ENCODE measurements at places on chromosomes 13 and 19.

DNA sequence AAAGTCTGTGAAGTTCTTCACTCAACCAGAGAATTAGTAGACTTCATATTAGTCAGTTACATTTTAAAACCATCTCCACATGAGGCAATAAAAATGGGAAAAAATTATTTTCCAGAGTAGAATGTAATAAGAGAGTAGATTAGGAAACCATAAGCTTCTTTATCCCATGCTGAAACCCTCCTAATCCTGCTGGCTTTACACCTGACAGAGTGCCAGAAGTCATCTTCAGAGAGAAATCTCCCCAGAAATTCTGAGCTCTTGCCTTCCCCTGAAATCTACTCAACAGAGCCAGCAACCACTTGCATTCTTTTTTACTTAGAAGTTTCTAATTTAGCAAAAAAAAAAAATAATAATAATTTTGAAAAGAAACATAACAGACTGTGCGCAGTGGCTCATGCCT, 279.9 kb downstream of the NHLRC3 start:
- no peak for DNase-seq

DNA sequence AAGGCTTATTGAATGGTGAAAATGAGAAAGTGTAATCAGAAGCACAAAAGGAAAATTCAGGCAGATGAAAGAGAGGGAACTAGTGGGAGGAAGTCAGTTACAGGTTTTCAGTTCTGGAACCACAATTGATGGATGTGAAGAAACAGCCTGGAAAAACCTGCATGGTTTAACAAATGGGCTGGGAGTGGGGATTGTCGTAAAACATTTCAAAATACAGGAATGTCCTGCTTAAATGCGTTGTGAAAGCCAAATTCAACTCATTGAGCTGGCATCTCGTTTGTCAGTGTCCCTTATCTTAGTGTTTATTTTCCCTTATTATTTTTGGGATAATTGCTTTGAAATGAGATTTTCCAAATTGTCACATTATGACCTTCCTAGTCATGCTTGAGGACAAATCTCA, 106.5 kb upstream of the RFC3 start:
- no peak for DNase-seq

GRCh38 chr19:50513746-50514345, at the start of gene ASPDH:
Gene ASPDH (minus strand): TSS chr19:50513913. CDS start chr19:50513823, 90 bp downstream.
- no peak for DNase-seq

DNA sequence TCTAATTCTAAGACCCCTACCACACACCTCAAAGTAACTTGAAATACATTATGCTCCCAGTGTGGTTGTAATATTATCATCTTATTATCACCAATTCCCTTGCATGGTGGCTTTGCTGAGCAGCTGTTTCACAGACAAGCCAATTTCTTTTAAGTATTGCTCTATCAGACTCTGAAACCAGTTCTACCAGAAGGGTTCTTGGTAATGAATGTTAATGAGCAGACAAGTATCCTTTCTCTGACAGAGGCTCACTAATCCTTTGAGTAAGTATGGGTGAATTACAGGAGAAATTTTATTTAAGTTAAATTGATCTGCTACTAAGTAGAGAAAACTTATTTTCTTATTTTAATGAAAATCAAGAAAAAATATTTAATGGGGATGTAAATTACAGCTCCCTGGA, 326.0 kb downstream of the GPC6 start:
- no peak for DNase-seq

GRCh38 chr13:38952827-38953226, 37.8 kb downstream of the STOML3 start:
- DNase-seq: no peak

- peak; percentile 55 for DNase-seq
Observed at GRCh38 chr19:47447470-47448359, 24.0 kb downstream of the SLC8A2 start.

- no peak for DNase-seq
Observed at GRCh38 chr13:30415430-30416030, 6.8 kb upstream of the UBE2L5 start.

DNA sequence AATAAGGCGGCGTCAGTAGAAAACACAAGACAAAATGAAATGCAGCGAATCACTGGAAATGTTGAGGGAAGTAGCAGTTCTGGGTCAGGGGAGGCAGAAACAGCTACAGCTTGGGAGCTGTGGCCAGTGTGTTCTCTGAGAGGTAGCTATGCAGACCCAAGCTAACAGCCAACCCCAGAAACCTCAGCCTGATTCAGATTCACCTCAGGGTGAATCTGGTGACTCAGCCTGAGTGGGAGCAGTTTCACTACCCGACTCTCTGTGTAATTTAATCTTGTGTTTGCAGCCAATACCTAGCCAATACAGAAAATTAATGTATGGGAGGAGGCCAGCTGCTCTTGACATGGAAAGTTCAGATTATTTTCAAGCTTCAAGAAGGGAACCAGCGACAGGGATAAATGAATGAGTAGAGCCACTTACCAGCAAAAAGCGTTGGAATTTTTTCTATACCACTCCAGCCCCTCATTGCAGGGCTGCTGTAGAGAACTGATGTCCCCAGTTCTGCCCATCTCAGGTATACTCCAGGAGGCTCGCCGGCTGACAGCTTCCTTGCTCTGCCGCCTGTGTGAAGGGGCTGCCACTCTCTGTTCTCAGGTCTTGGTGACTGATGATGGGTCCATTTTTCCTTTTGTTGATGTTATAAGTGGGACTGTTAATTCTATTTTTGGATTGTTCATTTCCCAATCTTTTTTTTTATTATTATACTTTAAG, 8.9 kb downstream of the IGFL3 start:
- peak; percentile 7 for DNase-seq

- peak; percentile 44 for DNase-seq
Observed at GRCh38 chr13:33228648-33229445, 56.7 kb downstream of the STARD13 start.

- peak; percentile 75 for DNase-seq
Observed at GRCh38 chr19:39843919-39844793, 2.0 kb downstream of the FBL start.

DNA sequence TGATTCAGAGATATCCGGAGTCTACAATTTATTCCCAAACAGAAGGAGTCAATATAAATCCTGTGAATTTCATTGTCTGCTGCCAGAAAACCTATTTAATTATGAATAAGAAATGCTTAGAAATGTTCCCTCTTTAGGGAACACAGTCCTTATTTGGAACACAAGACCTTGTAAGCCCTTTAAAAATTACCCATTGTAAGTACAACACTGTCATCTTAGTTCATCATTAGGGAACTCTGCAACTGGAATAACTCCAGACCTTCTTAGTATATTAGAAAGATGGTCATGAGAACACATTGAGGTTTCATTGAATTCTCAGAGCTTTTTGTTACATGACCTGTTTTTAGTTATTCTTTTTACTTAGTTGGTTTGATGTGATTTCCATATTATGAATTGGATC, 548.5 kb upstream of the KLF12 start:
- DNase-seq: no peak

- DNase-seq: no peak
Observed at GRCh38 chr13:20394506-20394905, 131.2 kb downstream of the CRYL1 start.

DNA sequence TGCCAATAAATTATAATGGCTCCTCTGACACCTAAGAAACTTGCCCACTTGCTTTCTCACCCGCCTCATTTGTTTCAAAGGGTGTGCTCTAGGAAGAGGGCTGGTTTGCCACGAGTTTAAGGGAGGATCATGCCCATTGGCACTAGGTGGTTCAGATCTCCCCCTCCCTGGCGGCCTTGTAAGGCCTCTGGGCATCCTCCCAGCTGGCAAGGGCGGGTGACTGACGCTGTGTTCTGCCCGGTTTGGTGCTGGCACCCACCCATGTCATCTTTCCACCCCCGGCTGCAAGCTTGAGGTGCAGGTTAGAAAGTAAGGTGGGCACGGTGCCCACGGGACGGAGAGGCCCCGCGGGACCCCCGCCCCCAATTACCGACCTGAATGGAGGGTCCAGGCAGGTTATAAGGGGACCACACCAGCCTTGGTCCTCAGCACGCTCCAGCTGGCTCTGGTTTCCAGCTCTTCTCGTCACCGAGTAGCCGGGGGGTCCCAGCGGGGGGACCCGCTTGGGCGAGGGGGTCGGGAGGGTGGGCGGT, 90.4 kb downstream of the PTPRS start:
- no peak for DNase-seq

DNA sequence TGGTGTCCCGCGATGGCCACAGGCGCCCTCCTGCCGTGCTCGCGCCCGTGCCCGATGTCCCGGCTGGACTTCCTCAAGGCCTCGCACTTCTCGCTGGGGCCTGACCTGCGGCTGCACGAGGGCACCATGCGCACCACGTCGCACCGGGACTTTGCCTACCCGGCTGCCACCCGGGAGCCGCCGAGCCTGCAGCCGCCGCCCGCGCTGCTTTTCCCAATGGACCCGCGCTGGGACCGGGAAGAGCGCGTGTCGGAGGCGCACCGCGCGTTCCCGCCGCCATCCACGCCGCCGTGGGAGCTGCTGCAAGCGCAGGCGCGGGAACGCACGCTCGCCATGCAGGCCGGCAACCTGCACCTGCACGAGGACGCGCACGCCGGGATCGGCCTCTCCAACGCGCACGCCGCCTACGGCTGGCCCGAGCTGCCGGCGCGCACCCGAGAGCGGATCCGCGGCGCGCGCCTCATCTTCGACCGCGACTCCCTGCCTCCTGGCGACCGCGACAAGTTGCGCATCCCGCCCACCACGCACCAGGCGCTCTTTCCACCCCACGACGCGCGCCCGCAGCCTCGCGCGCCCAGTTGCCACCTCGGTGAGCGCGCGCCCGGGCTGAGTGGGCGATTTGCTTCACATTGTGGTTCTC, 12.1 kb upstream of the PEX11G start:
- peak; percentile 57 for DNase-seq

DNA sequence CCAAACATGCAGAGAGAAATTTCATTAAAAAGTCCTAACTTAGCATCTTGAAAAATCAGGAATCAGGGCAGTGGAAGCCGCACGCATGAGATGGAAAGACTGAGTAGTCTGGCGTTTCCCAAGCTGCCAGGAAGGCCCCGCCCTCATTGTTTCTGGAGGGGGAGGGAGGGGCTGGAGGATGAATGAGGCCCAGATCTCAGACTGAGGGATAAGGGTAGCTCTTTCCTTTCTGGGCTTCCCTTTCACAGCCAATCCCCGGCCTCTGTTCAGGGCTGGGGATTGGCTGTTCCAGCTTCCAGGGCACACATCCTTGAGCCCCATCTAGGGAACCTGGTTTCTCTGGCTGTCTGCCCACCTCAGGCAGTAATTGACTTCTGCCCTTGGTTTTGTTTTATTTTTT, 7.3 kb downstream of the C19orf53 start:
- DNase-seq: peak; percentile 32

- peak; percentile 40 for DNase-seq
Observed at GRCh38 chr19:23762884-23763711, 4.4 kb upstream of the ZNF681 start.

- peak; percentile 90 for DNase-seq
Observed at GRCh38 chr19:51751655-51752054, at the start of gene FPR1. Gene FPR1 (minus strand): TSS chr19:51751878. CDS start chr19:51746994, 4,884 bp downstream.

GRCh38 chr13:42574011-42574410, at the start of gene TNFSF11:
Gene TNFSF11 (plus strand): TSS chr13:42574152. CDS start chr13:42574304, 152 bp downstream.
- no peak for DNase-seq

- no peak for DNase-seq
Observed at GRCh38 chr19:778910-779653, 18.2 kb upstream of the PTBP1 start.

DNA sequence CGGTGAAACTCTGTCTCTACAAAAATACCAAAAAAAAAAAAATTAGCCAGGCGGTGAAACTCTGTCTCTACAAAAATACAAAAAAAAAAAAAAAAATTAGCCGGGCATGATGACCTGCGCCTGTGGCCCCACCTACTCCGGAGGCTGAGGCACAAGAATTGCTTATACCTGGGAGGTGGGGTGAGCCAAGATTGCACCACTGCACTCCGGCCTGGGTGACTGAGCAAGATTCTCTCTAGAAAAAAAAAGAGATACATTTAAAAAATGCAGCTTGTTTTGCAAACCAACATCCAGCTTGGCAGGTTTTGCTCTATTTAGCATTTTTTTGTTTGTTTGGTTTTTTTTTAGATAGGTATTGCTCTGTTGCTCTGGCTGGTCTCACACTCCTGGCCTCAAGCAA, 6.7 kb upstream of the PGPEP1 start:
- no peak for DNase-seq

DNA sequence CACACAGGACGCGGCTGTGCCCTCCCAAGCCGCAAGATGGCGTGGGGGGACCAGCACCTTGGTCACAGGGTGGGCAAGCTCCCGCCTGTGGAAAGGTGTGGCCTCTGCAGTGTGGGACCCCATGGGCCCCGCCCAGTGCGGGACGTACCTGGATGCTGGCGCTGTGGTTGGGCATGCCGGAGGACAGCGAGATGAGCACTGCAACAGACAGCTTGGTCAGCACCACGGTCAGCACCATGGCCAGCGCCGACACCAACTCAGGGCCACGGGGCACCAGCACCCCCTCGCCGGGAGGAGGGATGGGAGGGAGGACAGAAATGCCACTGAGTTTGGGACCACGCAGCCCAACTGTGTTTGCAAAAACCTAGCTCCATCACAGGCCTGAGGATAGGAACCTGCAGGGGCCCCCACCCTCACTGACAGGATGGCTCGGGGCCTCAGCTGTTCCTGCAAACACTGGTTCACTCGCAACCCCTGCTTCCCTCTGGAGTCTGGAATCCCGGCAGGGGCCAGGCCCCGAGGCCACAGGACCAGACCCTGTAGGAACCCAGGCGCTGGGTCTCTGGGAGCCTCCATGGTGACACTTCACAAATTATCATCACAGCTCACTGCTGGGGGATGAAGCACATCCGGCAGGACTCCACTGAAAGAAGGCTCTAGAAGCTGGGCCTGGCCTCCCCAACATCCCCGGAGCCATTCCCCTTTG, 27.1 kb downstream of the IZUMO4 start:
- DNase-seq: no peak

GRCh38 chr19:6056801-6057650, 53.3 kb downstream of the RFX2 start:
- peak; percentile 95 for DNase-seq

DNA sequence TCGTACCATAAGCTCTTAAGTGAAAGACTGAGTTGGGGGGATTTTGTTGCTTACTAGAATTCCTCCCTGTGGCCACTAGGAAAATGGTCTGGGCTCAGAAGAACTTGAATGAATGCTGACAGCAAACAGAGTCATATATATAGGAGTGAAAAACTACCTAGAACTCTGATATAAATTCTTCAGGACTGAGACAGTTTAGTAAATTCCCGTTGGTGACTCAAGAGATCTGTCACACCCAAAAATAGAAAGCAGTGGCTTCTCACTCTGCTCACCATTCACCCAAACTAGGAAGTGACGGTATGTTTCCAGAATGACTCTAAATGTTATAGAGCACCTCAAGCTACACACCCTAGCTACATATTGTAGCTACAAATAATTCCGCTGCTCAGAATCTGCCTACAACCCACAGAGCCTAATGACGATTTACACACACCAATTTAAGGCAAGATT, 116.2 kb downstream of the TBC1D4 start:
- peak; percentile 37 for DNase-seq

DNA sequence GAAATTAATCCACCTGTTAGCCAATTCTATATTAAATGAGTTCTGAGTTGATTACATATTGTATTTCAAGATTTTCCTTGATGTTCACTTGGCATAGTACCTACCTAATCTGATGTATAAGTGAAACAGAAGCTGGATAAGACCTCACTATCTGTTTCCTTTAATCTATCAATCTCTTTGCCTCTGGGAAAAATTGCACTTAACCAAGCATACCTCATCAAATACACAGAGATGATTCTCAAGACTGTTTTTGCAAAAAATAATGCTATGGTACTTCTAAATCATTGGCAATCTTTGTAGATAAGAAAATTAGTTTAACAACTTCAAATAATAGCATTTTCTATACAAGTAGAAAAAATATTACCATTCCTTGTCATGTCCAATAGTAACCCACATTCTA, 55.2 kb downstream of the SERPINE3 start:
- no peak for DNase-seq
